Psoas muscle (tissue), 8 donors: ENCODE measurements at places on chromosomes 13 and 19. TPM values are rescaled to one million over a fixed set of nuclear protein-coding genes. Genes with fewer than 3 reads are reported as not detected.

Gene DHDH
- polyA plus RNA-seq, result not detected

DNA sequence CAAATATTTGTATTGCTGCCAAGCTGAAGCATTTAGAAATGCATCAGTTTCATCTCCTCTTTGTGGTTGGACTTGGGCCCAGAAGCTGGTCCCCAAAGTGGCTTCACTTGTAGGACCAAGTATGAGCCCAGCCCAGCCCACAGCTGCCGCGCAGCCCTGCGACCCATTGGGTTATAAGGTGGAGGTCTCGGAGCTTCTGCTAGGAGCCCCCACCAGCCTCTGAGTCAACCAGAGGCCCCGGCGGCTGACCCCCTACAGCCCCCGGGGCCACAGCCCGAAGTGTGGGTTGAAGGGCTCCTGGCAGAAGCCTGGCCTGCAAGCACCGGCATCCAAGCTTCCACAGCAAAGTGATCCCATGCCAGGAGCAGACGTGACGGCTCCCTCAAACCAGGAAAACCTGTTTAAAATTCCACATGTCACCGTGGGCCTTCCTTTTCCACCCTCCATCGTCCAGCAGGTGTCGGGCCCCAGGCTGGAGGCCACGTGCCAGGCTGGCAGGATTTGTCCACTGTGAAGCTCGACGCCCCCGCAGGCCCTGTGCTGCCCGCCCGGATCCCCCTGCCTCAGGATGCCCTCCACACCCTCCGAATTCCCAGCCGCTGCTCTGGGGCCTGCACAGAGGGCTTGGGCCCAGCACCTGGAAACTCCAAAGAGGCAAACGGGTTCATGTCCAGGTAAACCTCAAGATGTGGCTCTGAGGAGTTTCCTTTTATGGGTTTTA is 54.7 kb downstream of the C13orf46 start:
- DNase-seq, result no peak

Gene APC2
- not detected for polyA plus RNA-seq

DNA sequence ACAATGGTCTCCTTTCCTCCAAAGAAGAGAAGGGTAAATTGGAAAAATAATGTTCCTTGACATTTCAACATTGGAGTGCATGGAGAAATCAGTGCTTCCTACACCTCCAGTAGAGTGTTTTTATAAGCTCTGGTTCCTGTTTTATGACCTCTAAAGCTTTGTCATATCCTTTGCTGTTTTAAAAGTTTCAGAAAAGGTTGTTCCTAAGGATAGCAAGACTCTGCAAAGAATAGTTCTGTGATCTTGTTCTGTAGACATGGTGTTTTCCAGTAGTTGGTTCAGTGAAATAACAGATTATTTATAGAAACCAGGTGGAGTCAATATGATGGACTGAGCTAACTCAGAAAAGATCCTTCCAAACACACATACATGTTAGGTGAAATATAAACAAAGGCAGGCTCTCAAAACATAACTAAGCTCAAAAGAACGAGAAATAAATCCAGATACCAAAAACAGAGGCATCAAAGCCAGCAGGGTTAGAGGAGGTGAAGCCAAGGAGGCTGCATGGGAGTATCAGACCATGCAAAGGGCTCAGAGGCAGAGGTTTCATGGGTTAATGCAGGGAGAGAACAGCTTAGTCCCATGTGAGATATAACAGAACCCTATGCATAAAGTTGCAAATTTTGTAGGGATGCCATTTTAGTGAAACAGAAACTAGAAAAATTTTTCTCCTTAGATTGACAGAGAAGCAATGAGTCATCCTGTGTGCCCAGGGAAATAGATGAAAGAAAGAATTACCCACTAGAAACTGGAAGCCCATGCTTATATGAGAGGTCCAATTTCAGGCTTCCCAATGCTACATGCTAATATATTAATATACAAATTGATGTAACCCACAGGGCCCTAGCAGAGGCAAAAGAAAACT is 44.3 kb downstream of the SHISA2 start:
- no peak for DNase-seq

DNA sequence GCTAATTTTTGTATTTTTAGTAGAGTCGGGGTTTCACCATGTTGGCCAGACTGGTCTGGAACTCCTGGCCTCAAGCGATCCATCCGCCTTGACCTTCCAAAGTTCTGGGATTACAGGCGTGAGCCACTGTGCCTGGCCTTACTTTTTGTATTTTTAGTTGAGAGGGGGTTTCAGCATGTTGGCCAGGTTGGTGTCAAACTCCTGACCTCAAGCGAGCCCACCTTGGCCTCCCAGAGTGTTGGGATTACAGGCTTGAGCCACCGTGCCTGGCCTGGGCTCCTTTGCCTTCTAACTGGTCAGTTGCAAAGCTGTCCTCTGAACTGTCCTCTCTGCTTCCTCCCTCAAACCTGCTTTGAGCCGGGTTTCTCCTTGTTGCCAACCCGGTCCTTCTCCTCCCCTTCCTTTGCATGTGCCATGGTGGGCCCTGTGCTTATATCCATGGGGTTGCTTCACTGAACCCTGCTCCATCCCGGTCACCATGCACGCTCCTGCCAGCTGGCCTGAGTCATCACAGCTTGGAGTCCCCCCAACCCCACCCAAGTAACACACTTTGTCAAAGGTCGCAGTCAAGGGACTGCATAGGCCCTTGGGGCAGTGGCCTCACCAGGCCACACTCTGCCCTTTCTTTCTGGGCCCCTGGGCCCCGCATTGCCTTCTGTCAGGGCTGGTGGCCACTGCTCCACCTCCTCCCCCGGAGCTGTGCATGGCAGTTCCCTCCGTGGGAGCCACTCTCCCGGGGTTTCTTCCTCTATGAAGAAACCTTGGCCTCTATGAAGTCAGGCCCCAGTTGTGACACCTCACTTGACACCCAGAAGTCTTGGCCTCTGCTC is 21.2 kb downstream of the WTIP start:
- DNase-seq, result no peak

Gene HIPK4
- not detected for polyA plus RNA-seq

Gene NAPSA
- 0.47 TPM for polyA plus RNA-seq

Gene IL27RA
- polyA plus RNA-seq, result 3.2 TPM

GRCh38 chr13:87674247-87674738 is 3.1 kb downstream of the SLITRK5 start:
- DNase-seq, result no peak

- no peak for DNase-seq
These were observed 43.6 kb upstream of the RCBTB2 start for GRCh38 chr13:48576448-48577010.

Gene GSX1
- not detected for polyA plus RNA-seq

- DNase-seq, result no peak
These were observed 157.7 kb downstream of the ATP8A2 start for GRCh38 chr13:25529425-25529824.

- DNase-seq, result no peak
These were observed 117.9 kb downstream of the URI1 start for GRCh38 chr19:30059741-30060457.

Gene PBX4
- 0.06 TPM for polyA plus RNA-seq

- no peak for DNase-seq
These were observed 18.2 kb upstream of the RANBP3 start for GRCh38 chr19:5996102-5996501.

DNA sequence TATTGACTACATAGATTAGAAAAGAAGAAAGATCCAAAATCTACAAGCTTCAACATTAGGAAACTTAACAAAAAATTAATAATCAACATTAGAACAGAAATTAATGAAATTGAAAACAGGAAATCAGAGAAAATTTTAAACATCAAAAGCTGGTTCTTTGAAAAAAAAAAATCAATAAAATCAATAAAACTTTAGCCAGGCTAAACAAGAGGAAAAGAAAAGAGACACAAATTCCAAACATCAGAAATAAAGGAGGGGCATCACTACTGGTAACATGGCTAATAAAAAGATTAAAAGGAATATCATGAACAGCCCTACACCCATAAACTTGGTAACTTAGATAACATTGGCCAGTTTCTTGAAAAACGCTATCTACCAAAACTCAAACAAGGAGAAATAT is 110.2 kb downstream of the ATP11A start:
- no peak for DNase-seq

DNA sequence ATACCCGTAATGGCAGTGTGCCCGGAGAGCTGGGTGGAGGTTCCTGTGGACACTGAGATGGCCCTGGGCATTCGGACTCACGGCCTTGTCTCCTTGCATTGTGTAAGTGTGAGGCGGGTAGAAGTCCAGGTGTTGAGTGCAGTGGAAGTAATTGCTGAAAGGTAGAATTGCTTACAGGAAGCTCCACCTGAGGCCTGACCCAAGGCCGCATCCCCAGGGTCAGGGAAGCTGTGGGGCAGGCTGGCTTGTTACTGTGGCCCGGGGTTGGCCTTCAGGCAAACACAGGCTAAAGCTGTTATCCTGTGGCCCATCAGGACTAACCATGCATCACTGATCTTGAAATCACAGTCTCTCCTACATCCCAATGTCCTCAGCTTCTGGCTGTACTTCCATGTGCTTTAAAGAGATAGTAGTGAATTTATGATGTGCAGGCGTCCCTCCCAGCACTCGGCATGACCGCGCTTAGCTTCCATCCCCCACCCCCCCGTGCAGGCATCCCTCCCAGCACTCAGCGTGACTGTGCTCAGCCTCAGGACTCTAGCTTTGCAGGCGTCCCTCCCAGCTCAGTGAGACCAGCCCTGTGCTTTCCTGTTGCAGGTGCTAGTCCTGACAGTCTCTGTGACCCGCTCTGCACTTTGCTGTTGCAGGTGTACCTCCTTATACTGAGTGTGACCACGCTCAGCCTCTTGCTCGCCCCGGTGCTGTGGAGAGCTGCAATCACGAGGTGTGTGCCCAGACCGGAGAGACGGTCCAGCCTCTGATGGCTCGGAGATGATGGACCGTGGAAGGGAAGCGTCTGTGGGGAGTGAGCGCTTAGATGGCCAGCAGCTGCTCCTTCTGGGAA is 35.6 kb upstream of the TFDP1 start:
- no peak for DNase-seq

DNA sequence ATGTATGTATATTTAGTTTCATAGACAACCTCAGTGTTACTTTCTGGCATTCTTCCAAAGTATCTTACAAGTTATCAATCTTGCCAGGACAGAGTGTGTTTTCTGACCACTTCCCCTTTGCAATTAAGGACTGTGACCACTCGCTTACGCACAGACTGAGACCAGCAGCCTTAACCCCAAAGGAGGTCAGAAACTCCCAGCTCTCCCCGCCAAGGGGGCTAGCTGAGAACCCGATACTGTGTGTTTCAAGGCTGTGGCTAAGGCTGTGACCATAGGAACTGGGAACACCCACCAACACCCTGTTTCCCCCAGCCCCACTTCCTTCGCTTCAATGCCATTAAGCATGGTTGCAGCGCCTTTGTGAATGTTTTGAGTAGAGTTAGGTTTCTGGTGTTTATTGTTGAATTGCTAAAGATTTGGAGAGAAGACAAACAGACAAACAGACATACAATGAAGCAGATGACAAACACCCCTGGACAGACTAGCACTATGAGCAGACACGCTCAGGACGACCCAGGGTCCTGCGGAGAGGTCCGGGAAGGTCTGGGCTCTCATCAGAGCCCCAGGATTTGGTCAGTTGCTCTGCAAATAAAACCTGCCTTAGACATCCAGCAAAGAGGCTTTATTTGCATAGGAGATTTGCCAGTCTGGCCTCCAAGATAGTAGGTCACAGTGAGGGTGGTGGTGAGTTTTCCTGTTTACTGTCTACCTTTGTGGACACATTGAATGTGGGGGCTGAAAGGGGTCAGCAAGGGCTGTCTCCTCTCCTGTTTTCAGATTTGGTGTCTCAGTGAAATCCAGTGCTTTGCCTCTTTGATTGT is 25.0 kb upstream of the TNFSF11 start:
- no peak for DNase-seq

Gene PROZ
- not detected for polyA plus RNA-seq

Gene ATP4A
- polyA plus RNA-seq, result not detected

DNA sequence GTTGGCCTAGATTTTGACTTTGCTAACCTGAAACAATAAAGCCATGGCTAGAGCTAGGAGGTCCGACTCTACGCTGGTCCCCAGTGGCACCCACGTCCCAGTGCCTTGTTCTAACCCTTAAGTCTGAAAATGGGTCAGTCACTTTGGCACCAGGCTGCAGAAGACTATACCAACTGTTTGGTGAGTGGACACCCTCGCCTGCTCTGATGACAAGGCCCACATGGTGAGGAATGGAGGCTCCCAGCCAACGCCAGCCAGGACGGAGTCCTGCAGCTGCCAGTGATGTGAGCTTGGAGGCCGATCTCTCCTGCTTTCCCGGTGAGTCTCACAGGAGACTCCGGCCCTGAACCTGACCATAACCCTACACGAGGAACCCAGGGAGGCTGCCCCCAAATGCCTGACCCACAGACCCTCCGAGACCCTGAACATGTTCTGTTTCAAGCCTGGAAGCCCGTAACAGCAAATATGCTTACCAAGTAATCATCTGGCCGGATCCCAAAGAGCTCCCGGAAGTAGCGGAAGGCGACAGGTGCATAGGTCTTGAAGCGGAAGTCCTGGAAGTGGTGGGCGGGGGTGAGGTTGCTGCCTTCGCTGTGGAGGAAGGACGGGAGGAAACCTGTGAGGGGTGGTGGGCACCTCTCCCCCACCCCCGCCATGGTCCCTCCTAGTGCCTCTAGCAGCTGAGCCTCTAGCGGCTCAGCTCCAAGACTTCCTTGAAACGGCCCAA is 34.1 kb upstream of the CACTIN start:
- no peak for DNase-seq

DNA sequence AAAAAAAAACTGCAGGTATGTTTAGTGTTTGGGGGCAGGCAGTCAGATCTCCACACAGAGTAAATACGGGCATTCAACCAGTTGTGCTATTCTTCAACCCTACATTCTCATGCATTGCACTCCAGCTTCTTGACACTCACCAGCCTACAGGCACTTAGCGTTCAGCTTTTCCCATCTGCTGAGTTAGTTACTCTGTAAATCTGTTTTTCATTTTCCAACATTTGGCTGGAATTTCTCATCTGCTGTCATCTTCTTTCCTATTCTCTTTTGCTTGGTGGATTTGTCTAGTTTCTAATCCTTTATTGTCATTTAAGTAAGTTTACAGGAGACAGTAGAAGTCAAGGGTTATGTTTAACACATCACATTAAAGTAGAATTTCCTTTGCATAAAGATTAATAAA is 1318.9 kb downstream of the OLFM4 start:
- no peak for DNase-seq

DNA sequence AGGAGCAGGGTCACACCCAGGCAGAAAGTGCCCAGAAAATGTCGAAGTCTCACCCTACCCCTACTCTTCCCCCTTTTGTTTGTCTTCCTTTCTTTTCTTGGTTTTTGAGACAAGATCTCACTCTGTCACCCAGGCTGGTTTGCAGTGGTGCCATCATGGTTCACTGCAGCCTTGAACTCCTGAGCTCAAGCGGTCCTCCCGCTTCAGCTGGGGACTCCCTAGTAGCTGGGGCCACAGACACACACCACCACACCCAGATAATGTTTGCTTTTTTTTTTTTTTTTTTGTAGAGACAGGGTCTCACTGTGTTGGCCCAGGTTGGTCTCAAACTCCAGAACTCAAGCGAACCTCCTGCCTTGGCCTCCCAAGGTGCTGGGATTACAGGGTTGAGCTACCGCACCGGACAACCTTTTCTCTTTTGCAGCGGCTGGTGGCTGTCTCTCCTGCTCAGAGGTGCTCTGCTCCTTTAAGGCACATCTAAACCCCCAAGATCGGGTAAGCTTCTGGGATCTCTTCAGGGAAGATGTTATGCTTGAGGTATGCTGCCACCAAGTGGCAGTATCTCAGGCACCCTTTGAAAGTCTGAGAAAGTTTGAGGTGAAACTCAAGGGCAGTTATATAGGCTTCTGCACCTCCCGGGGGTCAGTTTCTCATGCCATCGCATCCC is 22.4 kb upstream of the EBI3 start:
- no peak for DNase-seq
